ENCODE measurements at places on chromosomes 2 and 18.

DNA sequence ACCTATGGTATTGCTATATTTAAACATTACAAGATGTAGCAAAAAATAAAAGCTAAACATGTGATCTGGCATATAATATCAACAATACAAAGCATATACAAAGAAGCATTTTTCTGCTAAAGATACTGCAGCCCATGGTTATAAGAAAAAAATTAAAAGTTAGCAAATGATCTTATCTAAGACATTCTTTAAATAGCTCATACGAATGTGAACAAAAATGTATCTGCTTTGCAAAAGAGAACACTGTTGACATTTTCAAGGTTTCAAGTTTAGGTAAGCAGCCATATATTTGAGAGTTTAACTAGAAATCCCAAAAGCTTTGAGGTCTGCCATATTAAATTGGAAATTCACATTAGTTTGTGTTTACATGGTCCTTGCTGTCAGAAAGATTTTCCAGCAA is 301.0 kb upstream of the SLC39A10 start:
- no peak for DNase-seq

DNA sequence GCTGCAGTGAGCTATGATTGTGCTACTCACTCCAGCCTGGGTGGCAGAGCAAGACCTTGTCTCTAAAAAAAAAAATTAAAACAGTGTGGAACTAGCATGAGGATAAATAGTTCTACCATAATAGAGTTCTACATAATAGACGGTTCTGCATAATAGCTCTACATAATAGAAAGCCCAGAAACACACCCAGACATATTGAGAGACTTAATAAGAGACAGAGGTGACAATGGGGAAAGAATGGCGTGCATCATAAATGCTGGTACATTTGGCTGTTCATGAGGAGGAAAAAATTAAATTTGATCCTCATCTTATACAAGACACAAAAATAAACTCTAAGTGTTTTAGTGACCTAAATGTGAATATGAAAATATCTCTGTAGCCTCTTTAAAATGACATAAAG is 58.5 kb downstream of the PTRHD1 start:
- no peak for DNase-seq

DNA sequence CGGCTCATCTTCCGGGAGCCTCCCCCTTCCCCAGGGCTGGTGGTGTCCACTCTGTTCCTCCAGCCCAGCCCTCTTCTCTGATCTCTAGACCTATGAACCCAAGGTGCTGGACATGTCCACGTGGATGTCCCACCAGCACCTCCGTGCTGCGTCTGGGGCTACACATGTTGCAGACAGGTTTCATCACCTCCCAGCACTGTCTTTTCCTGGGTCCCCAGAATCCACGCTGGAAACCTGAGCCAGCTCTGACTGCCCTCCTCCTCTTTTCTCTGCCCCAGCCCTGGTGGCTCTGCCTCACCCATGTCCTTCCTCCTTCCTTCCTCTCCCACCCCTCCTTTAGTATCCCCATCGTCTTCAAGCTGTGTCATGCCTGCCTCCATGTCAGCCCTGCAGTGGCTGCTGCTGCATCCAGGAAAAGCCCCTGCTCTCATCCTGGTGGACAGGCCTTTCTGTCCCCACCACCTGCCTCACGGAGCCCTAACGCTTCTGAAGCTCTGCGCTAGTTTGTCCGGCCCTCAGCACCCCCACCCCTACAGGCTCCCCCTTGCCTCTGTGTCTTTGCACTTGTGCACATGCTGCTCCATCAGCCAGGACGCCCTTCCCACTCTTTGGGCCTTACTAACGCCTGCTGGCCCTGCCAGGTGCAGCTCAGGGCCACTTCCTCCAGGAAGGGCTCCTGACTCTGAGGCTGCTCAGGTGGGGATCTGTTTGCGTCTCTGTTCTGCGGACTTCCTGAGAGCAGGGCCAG is 105.9 kb downstream of the DYSF start:
- no peak for DNase-seq

DNA sequence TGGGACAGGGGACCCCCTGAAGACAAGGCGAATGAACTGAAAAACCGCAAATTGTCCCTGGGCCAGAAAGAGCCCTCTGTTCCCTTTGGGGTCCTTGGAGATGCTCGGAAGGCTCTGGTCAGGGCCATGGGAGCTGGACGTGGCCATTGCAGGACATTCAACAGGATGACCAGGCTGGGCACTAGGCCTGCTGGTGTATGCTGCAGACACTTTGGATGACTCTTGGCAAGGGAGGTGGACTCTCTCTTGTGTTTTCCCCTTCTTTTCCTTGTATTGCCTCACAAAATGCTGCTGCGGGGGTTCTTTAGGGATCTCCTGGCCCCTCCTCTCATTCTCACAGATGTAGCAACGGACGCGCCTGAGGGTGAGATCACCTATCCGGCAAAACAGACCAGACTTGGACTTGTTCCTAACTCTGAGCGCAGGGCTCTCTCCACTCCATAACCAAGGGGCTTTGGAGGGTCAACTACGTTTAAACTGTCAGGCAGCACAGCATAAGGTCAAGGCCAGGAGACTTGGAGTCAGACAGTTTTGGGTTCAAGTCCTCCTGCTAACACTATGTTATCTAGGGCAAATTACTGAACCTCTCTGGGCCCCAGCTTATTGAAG is 41.8 kb upstream of the SH3RF3 start:
- no peak for DNase-seq

GRCh38 chr2:38522754-38523349 is 79.9 kb downstream of the HNRNPLL start:
- DNase-seq, result no peak

DNA sequence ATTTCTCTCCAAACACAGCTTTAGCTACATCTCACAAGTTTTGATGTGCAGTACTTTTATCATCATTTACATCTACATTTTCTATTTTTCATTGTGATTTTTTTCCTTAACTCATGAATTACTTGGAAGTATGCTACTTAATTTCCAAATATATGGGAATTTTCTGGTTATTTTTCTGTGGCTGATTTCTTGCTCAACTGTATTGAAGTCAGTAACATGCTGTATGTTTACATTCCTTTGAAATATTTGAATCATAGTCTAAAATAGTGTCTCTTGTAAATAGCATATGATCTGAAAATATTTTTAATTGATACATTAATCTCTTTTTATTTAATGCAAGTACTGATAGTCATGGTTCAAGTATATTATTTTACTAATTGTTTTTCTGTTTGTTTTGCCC is 26.0 kb upstream of the GALNT5 start:
- no peak for DNase-seq

- no peak for DNase-seq
These were observed 3.0 kb upstream of the TMEM37 start for GRCh38 chr2:119428488-119429224.

DNA sequence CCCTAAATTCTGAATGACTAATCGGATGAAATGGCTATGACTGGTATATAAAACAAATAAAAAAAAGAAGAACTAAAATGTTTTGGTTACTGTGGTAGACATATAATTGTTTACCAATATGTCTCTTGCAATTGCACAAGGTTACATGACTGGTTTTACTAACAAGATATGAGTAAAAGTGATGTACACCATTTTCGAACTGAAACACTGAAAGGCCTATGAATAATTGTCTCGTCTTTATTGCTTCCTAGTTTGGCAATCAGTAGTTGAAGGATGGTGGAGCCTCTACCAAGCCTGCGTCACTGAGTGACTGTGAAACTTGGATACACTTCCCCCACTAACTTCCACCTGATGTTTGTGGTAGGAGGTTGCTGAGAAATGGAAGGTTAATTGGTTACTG is 16.5 kb downstream of the CDH19 start:
- no peak for DNase-seq

DNA sequence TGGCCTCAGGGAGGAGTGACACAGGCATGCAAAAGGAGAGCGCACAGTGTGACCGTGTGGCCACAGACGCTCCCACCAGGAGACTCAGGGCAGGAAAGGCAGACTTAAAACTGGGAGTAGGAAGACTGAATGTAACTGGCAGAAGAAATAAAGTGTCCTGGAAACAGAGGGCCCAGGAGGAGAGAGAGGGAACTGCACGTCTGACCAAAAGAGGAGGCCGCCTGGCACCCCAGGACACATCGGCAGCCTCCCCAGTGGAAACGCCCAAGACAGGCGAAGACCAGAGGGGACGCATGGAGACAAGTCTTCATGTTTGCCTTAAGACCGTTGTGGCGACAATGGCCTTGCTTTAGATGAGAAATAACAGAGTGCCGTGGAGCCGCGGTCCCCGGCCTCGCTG is 163.6 kb upstream of the ALKAL2 start:
- DNase-seq, result no peak

DNA sequence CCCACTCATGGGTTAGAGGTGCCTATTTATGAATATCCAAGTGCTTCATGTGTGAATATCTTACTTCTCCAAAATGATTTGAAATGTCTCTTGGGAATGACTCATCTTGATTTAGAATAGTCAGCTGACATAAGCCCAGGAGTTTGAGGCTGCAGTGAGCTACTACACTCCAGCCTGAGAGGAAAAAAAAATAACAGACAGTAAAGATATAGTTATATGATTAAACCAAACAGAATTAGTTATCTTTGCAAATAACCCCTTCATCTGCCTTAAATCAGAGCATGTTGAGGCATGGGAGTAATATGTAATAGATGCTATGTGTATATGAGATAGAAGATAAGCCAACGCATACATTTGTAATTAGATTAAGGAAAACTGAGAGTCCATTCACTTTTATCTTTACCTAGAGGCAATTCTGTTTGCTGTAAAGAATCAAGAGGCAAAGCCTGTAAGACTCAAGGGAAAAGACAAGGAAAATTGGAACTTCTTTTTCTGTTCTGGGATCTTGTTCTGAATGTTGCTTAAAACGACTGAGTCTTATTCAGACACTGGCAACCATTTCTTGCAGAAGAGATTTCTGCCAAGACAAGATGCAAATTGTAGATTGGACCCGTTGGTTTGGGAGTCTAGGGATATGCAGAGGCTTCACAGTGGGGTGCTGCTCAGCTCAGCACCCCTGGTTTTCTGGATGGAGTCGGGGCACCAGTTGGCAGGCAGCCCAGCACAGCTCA is 104.4 kb downstream of the LIPG start:
- no peak for DNase-seq

DNA sequence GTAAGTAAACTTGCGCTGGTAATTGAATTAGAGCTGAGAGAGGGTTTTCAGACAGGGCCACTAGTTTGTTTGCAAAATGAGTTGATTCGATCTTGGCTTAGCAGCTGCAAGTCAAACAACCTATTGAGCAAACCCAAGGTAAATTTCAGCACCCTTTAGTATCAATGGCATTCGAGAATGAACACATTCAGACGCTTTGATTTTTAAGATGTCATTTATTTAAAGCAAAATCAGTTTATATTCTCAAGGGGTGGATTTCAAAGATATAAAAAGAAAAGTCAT is 44.2 kb downstream of the TGIF1 start:
- no peak for DNase-seq

- no peak for DNase-seq
These were observed 170.6 kb upstream of the SERPINE2 start for GRCh38 chr2:224209555-224210285.

DNA sequence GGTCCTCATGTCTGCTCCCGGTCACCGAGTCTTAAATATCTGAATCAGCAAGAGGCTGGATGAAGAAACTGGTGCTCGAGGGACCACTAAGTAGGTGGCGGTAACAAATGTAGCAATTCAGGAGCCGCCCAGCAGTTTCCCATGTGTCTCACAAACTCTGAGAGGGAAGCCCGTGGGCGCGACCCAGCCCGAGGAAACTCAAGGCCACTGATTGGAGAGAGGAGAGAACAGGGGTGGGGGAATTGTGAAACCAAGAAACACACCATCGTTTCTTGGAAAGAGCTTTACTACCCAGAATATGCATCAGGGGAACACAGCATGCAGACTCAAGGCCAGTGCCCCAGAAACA is 10.8 kb downstream of the MLPH start:
- no peak for DNase-seq

DNA sequence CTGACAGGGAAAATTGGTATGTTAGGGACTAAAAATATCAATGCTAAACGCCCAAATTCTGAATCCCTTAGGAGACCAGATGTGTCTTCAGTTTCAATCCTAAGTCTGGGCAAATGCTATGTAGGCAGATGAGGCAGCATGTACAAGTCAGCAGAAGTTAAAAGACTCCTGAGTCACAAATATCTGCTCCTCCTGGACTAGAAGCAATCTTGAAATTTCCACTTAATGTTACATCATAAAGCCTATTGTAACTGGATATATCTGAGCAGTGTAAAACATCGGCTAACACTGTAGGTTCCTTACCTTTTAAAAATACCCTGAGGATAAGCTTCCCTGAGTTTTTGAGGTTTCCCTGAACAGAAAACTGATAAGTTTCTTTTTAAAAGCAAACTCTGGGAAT is 1087.6 kb upstream of the PIK3C3 start:
- DNase-seq, result no peak

- DNase-seq, result no peak
These were observed 128.9 kb upstream of the HS6ST1 start for GRCh38 chr2:128447538-128447995.

- no peak for DNase-seq
These were observed 119.3 kb upstream of the IL1R2 start for GRCh38 chr2:101872480-101872879.

- no peak for DNase-seq
These were observed 723.4 kb upstream of the LRRTM4 start for GRCh38 chr2:78245394-78246135.

DNA sequence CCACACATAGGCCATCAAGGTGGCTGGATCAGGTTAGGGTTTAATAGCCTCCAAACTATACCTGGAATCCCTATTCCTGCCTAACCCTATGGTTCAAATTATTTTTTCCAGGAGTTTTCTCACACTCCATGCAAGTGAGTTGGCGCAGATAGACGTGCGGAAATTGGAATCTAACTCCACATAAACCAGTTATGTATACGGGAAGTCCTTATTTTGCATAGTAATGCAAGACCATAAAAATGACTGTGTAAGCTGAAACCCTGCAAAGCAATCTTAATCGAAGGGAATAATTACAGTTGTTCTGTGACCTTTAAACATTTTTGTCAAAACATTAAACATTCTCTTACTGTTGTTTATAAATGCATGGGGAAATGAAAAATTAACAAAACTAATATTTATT is 200.1 kb upstream of the SIX2 start:
- DNase-seq, result no peak

GRCh38 chr2:46252891-46253659 is 44.1 kb upstream of the EPAS1 start:
- DNase-seq, result no peak

GRCh38 chr2:172552547-172553291 is 3.2 kb upstream of the PDK1 start:
- no peak for DNase-seq

GRCh38 chr18:59565957-59566356 is 131.3 kb downstream of the CCBE1 start:
- no peak for DNase-seq

All from LNCaP clone FGC (cell line).